NCI-H1436 treated with DMSO at 0.1 percent for 48 hours (cell line): ENCODE measurements at places on chromosomes 16 and 17.

DNA sequence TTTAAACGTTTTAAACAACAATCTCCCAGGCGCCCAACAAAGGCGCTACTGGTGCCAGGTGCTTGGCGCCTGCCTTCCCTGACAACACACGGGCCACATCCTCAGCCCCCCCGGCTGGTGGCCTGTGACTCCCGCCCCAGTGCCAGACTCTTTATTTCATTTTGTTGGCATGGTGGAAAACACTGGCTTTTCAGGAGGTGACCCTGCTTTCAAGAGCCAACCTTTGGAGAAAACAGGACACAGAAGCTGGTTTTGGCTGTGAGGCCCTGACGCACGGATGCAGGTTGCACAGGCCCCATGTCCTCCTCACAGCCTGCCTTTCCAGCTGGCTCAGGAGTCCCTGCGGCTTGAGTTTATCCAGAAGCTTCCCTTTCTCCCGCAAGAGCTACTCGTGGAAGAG lies 100.0 kb downstream of the METRNL start:
- DNase-seq, result no peak

- DNase-seq, result no peak
Observed at GRCh38 chr17:76266244-76266938, 1.2 kb downstream of the UBALD2 start.

- no peak for DNase-seq
Observed at GRCh38 chr17:7882068-7882467, 6.5 kb upstream of the CHD3 start.

GRCh38 chr16:6484935-6485334 lies 847.7 kb upstream of the RBFOX1 start:
- no peak for DNase-seq

DNA sequence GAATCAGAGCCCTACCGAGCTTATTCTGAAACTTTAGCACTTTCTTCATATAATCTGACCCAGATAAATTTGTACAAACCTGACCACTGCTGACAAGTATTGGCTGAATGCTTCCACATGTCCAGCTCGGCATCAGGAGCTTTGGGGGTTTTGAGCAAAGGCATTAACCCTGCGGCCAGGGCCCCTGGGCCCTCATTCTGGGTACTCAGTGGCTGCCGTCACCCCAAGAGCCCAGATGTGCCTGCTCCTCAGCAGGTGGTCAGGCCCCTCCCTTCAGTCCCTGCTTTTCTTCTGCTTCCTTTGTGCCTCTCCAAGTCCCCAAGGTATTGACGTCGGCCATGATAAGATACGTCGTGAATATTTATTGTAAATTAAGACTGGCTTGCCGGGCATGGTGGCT lies 47.3 kb upstream of the CHMP6 start:
- DNase-seq, result no peak

GRCh38 chr16:89915303-89916232 lies 3.1 kb upstream of the MC1R start:
- DNase-seq, result no peak

- no peak for DNase-seq
Observed at GRCh38 chr16:2058420-2058819, 10.6 kb downstream of the TSC2 start.

DNA sequence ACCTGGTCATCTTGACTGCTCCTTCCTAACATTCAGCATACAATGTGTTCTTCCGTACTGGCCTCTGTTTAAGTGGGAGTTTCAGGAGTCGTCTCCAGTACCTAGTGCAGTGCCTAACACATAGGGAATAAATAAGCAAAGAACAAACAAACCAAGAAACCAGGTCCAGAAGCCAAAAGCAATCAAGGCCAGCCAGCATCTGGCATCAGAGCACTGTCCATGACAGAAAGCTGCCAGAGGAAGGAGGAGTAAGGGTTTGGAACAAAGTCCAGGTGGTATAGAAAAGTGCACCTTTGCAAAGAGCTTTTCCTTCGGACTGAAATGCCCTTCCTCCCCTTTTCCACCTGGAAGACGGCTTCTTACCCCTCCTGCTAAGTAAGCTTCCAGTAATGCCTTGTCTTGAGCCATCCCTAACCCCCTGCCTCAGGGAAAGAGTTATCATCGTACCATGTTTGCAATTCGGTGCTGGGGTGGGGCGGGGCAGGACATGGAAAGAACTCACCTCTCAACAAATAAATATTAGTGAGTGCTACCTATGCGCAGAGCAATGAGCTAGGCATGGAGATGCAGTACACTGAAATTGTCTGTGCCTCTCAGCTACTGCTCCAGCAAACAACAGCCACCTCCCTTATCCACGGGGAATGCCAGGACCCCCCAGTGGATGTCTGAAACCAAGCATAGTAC lies 47.6 kb downstream of the C17orf67 start:
- DNase-seq, result no peak

GRCh38 chr16:60304066-60304465 lies 1570.0 kb upstream of the GOT2 start:
- no peak for DNase-seq

- DNase-seq, result no peak
Observed at GRCh38 chr17:36674278-36674650, 72.9 kb downstream of the MRM1 start.

DNA sequence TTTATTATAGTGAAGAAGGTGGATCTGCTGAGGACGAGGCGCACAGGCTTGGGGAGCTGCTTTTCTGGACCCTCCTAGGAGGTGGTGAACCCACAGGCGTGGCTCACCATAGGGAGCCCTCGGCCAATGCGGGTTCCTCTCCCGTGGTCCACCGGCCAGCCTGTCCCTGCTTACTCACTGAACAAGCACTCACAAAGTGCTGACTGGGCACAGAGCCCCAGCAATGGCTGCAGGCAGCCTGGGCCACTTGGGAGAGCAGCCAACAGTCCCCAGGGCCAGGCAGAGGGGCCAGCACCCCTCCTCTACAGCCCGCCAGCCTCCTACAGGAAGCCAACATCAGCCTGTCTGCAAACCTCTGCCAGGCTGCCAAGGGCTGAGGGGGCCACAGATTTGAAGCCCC lies 19.1 kb upstream of the NCBP3 start:
- DNase-seq, result no peak

DNA sequence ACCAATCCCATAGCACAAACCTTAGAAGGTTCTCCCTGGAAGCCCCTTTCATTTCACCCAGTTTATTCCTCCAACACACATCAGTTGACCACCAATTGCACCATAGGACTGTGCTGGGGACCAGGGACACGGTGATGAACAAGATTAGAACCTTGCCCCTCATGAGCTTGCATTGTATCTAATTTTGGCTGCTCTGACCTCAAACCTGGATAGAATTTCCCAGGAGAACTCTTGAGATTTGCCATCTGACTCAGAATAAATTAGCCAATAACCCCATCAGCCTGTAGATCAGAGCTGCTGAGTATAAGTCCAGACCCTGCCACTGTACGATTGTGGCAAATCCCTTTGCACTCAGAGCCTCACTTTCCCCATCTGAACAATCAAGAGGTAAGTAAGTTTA lies 52.1 kb downstream of the CDH11 start:
- DNase-seq, result no peak

DNA sequence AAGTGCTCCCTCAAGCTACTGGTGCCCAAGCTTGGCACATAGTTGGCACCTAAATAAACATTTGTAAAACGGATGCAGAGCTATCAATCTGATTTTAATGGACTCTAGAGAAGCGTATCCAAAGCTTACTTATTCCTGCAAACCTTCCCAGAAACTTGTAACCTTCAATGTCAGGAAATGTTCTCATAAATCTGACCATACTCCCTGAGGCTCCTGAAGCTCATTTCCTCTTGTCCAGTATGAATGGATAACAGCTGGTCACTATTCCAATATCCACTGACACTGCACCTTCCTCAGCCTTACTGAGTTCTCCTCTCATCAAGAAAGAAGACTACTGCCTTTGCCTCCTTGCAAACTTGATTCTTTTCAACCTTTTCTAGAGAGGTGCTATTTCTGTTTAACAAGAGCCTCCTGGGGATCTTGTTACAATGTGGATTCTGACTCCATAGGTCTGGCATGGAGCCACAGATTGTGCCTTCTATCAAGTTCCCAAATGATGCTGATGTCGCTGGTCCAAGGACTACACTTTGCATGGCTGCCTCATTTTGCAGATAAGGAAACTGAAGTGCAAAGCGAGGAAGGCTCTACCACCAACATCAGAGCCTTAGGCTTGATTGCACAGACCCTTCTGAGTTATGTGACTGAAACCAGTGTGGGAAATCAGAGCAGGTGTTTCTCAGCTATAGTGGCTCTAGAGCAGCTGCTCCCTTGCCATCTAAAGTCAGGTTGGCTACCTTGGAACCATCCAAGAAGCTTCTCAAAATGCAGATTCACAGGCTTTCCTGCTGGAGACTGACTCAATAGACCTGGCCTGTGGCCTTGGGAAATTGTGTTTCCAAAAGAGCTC lies 377.8 kb downstream of the SOX9 start:
- DNase-seq, result no peak

DNA sequence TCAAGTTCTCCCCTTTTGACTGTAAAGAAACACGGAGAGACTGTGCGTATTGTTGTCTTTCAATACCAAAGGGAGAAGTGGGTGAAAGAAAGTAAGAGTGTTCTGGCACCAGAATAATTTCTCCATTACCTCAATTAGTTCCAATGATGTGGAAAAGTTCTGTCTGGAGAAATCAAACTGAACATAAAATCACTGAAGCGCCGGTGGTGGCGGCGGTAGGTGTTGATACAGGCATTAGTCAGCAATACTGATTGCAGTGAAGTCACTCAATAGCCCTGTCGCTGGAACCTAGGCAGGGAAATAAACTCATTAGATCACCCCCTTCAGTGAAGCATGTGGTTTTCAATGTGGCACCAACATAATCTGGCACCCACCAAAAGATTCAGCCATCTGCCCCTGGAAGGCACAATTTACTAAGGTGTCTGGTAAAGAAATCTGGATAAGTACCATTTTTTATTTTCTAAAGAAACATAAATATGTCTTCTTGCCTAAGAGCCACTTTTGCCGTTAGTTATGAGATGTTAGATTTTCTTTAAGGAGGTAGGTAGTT lies 274.2 kb upstream of the SOX9 start:
- peak; percentile 83 for DNase-seq

- DNase-seq, result no peak
Observed at GRCh38 chr17:48571024-48571818, 6.9 kb downstream of the HOXB4 start.

DNA sequence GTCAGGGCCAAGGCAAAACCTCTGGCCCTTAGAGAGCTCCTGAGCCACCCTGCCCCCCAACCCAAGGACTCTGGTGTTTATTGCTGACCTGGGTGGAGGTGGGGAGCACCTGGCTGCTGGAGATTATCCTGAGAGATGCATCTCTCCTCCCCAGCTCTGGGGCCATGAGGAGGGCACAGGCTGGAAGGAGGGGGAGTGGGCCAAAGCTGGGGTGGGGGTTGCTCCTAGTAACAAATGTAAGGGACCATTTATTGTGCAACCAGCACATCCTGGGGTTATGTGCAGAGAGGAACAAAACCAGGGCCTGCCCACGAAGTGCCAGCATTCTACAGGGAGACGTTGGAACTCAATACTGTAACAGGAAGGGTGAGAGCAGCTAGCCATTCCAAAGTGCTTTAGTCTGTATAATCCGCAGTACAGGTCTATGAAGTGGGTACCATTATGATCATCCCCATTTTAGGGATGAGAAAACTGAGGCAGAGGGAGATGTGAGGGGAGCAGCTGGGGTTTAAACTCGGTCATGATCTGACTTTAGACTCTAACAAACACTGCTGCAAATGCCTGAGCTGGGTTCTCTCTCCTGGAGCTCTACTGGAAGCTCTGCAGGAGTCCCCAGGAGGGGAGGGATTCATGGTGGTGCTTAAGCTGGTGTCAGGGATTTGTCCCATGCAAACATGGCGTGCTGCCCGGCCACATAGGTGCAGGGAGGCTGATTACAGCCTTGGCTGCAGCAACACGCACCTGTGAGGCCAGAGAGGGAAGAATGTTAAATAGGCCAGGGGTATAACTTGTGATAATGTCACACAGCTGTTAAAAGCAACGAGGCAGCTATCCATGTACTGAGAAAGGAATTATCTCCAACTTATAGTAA lies 1.4 kb upstream of the RHBDF2 start:
- no peak for DNase-seq

DNA sequence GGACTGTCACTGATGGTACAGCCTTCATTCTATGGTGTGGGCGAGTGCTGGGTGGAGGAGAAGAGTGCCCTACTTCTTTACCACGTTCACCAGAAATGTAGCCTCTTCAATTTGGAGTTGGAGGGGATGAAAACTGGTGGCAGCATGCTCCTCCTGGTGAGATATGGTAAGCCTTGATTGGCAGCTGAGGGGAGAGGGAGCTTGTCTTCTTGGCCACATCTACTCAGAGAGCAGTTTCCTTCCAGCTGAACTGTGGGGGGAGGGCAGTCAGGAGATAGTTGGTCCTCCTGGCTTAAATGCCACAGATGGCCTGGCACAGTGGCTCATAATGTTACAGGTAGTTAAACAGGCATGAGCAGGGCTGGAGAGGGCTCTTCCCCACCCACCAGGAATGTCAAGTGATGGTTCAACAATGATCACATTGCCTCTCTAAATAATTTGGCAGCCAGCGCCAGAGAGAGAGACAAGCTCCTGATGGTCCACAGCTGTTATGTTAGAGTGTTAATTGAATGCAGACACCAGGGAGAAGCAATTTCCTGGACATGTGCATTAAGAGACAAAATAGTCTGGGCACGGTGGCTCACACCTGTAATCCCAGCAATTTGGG lies 9.0 kb upstream of the MAPK3 start:
- peak; percentile 69 for DNase-seq

DNA sequence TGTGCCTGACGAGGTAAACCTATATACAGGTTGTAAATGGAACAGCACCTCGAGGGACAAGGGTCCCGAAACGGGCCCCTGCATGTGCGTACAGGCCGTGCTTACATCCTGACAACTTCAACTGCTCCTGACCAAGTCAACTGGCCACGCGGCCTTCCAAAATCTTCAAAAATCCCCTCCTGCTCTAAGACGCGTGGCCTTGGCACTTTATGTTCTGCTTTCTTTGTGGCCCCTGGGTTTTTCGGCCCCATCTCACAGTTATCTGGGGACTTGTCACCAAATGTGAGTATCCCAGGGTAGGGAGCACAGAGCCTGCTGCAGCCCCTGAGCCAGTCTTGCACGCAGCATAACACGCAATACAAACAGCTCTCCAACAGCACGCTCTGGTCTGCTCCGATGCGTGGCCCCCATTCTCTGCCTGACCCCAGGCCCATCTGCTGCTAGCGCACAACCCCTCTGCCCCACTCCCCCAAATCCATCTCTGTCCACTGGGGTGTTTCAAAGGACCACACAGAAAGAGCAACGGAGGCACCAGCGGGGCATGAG lies 659 bp downstream of the RPH3AL start:
- DNase-seq, result no peak

DNA sequence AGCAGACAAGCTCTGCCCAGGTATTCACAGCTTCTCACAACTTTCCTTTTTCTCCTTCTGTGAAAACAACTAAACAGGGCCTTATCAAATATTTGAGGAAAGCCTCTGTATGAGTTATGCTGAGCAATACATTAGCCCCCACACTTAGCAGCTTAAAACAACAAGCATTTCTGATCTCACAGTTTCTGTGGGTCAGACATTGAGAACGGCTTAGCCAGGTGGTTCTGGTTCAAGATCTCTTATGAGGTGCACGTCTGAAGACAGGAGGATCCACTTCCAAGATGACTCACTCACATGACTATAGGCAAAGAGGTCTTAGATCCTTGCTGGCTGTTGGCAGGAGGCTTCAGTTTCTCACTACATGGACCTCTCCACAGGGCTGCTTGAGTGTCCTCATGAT lies 181.4 kb upstream of the WSCD1 start:
- no peak for DNase-seq
